ENCODE measurements at places on chromosomes 7 and 10.

GRCh38 chr7:136039577-136040345 lies 62.6 kb upstream of the MTPN start:
- no peak for DNase-seq

DNA sequence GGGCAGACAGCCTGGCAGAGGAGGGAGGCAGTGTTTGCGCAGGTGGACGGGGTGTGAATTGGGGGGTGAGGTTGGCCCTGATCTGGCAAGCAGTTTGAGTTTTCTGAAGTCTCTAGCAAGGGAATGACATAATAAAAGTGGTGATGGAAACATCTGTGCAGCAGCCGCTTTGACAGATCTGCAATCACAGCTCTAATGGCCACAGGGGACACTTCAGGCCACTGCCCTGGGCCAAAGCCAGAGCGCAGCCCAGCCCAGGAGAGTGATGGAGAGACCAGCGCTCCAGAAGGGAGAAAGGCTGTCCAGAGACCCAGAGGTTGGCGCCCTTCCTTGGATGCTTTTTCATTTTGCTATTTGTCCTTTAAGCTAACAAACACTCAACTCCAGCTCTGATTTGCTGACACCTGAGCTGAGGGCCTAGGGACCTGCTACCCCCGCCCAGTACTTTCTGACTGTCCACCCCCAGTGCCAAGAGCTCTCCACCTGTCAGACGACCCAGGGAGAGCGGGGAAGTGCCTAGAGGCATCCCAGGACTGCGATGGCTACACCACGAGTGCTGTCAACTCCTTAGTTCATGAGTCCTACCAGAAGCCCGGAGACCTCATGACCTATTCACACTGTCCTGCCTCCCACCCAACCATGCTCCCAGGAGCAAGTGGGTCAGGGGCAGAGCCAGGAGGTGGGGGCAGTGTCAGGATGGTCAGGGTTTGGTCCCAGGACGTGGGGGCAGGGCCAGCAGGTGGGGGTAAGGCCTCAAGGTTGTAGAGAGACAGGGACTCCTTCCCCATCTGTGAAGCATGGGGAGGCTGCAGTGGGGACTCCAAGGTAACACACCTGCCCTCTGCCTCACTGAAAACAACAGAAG lies 112.6 kb downstream of the PRKAG2 start:
- DNase-seq, result no peak

GRCh38 chr7:47751043-47751442 lies 169.1 kb upstream of the TNS3 start:
- no peak for DNase-seq

DNA sequence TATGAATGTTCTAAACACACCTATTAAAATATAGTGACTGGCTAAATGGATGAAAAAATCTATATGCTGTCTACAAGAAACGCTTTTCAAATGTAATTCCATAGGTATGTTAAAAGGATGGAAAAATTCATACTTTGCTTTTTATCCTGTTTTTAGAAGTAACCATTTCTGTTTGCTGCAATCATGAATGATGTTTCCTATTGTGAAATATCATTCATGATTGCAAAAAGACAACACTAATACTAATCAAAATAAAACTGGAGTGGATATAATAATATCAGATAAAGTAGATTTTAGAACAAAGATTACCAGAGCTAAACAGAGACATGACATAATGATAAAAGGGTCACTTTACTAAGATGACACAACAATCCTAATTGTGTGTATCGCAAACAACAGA lies 138.2 kb downstream of the FANK1 start:
- DNase-seq, result no peak

DNA sequence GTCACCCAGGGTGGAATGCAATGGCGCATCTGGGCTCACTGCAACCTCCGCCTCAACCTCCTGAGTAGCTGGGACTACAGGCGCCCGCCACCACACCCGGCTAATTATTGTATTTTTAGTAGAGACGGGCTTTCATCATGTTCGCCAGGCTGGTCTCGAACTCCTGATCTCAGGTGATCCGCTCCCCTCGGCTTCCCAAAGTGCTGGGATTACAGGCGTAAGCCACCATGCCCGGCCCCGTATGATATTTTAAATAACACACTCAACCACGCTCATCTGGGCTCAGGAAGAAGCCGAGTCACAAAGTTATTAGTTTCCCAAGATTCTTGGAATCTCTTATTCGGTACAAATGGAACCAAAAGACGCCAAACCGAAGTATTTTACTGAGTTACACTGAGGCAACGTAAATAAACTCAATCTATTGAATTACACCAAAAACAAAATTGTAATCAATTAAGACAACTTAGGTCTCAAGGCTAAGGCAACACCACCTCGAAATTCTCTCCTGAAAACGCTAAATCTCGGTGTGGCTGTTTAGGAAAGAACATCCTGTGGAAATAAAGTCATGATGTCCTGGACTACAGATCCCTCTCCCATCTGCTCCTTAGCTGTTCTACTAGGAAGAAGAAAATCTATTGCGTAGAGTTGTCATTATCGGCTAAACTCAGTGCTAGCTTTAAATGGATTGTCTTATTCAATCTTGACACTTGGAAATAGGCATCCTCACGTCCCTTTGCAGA lies 910 bp downstream of the ARHGAP19 start:
- no peak for DNase-seq

DNA sequence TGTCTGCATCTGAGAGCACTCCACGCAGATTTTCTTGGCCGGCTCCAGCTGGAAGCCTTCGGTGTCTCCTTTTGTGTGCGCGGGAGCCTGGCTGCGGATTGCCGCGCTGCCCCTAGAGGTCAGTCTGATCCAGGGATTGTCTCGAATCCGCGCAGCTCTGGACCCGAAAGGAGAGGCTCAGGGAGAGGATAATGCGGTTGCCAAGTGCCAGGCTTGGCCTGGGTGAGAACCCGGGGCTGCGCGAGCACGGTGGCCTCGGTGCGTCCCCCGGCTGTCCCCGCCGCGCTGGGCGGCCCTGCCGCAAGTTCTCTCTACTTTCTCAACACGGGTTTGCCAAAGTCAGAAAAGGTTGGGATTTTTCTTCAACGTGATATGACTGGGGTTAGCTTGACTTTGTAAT lies 140.9 kb downstream of the ADCYAP1R1 start:
- no peak for DNase-seq

DNA sequence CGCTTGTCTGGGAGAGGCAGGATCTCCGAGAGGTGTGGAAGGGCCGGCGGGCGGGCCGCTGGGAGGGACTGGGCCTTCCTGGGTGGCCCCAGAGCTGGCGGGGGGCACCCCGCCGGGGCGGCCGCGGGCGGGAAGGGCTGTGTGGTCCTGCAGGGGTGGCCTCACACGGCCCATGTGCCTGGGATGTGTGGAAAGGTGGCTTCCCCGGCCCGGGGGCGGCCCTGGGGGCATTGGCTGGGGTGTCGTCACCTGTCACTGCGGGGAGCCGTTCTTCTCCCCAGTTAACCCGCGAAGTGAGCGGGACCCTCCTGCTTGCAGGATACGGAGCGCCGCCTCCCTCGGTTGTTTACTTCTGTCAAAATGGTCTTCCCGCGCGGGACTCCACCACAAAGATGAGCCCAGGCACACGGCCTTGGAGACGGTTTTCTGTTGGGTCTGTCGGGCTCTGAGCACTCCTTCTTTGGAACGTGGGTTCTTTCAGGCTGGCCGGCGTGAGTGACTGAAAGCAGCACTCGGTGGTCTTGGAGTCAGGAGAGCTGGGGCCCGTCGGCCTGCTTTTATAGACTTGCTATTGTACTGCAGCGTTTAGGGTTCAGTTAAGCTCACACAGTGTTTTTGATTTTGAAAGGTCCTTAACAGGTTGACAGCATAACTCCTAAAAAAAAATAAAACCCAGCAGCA lies 700 bp downstream of the SMC3 start:
- peak; percentile 42 for DNase-seq

DNA sequence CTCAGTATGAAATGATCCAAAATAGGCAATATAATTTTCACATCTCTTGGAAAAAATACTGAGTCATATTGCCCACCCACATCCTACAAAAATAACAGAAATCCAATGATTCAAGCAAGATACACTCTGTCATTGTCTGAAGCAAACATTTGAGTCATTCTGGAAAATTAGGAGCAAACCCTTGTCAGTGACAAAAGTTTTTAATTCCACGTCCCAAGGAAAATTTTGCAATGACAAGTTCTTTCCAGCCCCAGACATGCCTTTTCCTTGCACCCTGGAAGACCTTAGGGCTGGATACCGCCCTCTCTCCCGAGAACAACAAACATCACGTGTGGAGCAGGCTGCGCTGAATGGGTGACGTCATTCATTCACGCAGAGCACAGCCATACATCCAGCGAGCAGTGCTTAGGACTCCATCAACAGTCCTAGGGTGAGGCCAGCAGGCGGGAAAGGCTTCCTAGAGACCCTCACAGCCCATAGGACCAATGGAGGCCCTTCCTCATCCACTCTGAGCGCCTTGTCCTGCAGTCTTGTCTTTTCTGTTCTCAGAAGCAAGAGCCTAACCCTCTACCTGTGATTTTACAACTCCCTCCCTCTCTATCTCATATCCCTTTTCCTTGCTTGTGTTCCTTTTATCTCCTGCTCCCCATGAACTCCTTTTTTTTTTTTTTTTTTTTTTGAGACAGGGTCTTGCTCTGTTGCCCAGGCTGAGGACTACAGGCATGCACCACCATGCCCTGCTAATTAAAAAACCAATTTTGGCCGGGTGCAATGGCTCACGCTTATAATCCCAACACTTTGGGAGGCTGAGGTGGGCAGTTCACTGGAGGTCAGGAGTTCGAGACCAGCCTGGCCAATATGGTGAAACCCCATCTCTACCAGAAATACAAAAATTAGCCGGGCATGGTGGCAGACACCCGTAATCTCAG lies 23.5 kb upstream of the KDM7A start:
- no peak for DNase-seq

DNA sequence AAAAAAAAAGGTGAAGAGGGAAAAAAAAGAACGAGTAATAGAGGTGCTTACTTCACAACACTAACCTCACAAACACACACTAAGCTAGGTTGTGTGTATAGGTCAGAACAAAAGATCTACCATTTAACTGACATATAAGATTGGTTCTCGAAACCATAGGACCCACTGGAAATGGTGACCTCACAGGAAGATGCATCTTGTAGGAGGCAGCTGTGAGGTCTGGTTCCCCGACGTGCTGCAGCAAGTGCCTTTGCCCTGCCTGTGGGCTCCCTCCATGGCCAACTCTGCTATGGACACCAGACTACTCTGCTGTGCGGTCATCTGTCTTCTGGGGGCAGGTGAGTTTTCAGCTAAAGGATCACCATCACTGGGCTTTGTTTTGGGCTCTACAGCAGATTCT lies 133.8 kb upstream of the PRSS1 start:
- no peak for DNase-seq

DNA sequence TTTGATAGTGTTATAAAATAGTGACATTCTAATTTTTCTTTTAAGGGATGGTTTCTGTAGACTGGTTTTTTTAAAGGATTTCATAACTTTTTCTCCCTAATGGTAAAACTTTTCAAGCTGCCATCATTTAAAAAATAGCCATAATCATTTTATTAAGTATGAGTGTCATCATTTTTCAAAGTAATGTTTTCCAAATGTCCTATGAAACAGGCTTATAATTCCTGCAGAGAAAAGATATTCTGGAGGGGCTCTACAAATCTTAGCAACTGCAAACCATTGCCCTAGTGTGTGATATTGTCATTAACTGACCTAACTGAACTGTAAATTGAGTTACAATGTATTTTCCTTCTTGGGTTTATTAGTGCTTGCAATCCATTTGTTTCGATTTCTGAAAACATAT lies 226.0 kb downstream of the BBS9 start:
- no peak for DNase-seq

GRCh38 chr10:4359003-4359402 lies 467.0 kb upstream of the AKR1E2 start:
- DNase-seq, result no peak

GRCh38 chr10:84593506-84593905 lies 265.1 kb downstream of the CCSER2 start:
- DNase-seq, result no peak

DNA sequence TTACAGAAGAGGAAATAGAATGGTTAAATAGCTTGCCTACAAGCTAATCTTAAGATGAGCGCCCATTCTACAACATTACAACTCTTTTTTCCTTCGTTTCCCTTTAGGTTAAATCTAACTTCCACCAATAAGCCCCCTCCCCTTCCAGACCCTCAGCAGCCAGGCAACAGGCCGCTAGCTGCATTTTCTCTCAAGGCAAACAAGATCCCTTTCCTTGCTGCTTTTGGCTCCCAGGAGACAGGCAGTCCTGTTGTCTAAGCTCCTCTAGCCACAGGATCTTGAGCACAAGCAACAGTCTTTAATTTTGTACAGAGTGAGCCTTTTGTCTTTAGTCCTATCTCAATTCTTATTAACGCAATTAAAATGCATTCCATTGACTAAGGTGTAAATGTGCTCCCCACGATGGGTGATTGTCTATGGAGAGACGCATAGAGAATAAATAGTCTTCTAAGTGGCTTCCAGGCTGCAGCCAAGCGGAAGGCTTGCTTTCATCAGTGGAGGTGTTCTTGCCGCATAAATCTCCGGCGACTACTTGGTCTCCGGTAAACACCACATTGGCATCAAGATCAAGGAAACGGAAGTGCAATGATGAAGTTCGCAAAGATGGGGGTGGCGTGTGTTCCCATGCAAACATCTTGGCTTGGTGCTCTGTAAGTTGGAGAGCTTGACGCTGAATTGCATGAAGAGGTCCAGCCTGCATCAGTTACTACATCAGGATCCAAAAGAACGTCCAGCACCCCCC lies 181.9 kb upstream of the LYZL2 start:
- DNase-seq, result no peak

DNA sequence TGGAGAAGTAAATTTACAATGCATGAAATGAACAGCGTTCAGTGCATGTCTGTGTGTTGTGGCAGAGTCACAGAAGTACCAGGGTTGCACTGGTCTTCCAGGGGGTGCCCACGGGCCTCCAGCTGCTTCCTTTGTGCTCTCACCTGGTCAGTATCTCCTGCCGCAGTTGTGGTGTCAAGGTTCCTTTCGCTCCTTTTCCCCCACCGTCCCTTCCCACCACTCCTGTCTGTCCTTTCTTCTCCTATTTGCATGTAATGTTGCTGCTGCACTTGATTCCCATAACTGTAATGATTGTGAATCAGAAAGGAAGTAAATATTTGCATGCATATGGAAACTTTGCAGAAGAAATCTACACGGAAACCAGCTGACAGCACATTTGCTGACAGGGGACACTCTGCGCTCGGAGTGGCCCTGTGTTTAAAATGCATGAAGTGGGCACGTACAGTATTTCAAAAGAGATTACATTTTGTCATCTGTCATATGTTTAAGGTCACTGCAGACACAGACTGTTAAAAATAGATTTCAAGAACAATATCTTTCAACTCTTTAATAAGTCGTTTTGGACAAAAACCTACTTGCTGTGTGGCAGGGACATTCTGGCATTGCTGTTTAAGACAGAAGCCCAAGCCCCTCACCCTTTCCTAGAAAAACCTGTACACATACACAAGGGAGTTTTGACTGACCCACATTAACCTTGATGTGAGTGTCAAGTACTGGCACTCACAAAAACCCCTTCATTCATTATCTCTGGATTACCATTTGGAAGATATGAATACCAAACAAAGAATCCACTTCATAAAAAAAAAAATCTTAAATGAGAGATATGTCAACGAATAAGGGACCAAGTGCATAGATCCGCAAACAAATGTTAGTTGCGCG lies 336.7 kb upstream of the KLF6 start:
- no peak for DNase-seq

- no peak for DNase-seq
Observed at GRCh38 chr7:157016024-157016351, 5.5 kb upstream of the MNX1 start.

- DNase-seq, result no peak
Observed at GRCh38 chr7:28205506-28205905, 24.9 kb upstream of the JAZF1 start.

- DNase-seq, result peak; percentile 43
Observed at GRCh38 chr10:95133016-95133752, 60.9 kb upstream of the ACSM6 start.

Measured in CD4-positive, alpha-beta T cell treated with Interleukin-15 for 4 hours (primary cell).